NCI-H2081 treated with DMSO at 0.1 percent for 48 hours (cell line): ENCODE measurements at places on chromosomes 2 and 18.

DNA sequence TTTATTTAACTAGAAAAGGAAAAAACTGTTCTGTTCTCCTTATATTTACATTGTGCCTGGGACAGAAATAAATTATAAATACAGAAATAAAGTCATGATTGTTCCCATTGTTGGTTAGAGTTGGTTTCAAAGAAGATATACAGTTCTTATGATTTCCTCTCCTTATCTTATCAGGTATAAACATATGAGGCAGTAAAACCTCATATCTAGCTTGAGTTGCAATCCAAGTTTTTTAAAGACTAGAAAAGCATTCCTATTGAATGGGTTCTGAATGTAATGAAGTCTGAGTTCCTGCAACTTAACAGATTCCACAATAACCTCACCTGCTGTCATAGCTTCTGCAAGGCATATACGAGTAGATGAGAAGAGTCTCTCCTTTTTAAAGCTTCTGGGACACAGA is 114.7 kb upstream of the CAVIN2 start:
- DNase-seq: no peak

DNA sequence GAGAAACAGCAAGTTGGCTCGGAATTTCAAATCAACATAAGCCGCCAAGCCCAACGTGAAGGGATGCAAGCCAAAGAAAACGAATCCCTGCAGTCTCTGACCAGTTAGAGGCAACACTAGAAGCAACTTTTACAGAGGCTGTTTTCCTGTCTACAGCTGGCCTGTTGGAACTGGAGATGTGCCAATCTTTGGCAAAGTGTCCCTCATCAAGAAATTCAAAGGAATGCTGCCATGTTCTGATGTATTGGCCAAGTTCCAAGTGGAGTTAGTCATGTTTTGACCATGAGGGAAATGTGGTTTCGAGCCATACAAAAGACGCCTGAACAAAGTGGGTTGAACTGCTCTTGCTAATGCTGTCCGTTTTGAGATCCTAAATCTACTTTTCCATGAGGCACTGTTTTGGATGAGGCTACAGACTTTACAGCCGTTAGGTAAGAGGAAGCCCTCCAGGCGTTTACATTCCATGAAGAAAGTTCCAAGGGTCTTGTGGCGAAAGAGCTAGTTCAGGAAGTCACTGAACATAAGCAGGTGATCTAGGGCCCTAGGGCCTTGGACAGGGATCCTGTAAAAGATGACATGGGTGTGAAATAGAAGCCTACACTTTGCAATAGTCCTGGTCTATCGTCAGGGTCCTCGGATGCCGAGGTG is 140.7 kb upstream of the PXDN start:
- no peak for DNase-seq

- DNase-seq: no peak
Observed at GRCh38 chr2:9629222-9630116, 1.3 kb downstream of the YWHAQ start.

DNA sequence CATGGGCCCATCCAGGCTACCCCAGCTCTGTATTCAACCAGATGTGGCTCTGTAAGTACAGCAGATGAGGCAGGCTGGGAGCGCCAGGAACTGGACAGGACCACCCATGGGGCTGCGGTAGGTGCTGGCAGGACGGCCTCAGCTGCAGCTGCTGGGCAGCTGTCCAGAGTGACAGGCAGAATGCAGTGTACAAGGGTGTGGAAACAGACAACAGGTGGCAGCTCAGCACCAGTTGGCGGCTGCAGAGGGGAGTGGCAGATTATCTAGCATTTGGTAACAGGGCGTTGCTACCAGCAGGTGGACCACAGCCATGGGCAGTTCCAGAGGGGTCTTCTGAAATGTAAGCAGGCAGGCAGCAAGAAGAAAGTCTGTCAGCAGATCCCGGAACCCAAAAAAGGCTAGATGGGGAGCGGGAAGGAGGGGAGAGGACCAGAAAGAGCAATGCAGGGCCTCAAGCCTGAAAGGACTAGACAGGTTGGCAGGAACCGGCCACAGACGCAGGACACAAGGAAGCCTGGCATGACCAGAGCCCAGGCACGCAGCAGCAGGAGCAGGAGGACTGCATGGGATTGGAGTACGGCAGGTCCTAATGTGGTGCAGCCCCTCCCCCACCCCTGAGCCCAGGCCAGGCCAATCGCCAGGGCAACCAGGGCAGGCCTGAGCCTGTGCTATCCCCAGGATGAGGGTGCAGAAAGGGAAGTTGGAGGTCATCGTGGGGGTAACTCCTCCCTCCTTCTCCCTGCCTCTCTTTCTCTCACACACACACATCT is 24.7 kb downstream of the PKDCC start:
- no peak for DNase-seq

DNA sequence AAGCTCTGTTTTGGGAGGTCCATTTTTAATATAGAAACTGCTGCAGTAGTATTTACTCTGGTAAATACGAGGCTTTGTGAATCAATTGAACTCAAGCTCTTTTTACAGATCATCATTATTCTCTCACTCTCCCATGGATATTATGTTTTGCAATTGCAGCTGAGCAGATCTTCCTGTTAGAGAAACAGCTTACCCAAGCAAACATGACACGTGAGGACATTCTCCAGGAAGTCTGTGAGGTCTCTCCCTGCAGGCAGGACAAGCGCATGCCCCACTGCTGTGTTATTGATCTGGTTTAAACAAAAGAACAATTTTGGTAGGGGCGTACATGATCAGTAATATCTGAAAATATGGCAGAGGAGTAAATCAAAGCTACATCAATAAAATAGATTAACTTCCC is 72.1 kb downstream of the COL6A3 start:
- no peak for DNase-seq

- DNase-seq: no peak
Observed at GRCh38 chr2:43541165-43541564, 54.7 kb downstream of the THADA start.

- peak; percentile 71 for DNase-seq
Observed at GRCh38 chr2:176553685-176554100, 284.5 kb downstream of the MTX2 start.

GRCh38 chr18:25724121-25724520 is 366.3 kb downstream of the SS18 start:
- DNase-seq: no peak

DNA sequence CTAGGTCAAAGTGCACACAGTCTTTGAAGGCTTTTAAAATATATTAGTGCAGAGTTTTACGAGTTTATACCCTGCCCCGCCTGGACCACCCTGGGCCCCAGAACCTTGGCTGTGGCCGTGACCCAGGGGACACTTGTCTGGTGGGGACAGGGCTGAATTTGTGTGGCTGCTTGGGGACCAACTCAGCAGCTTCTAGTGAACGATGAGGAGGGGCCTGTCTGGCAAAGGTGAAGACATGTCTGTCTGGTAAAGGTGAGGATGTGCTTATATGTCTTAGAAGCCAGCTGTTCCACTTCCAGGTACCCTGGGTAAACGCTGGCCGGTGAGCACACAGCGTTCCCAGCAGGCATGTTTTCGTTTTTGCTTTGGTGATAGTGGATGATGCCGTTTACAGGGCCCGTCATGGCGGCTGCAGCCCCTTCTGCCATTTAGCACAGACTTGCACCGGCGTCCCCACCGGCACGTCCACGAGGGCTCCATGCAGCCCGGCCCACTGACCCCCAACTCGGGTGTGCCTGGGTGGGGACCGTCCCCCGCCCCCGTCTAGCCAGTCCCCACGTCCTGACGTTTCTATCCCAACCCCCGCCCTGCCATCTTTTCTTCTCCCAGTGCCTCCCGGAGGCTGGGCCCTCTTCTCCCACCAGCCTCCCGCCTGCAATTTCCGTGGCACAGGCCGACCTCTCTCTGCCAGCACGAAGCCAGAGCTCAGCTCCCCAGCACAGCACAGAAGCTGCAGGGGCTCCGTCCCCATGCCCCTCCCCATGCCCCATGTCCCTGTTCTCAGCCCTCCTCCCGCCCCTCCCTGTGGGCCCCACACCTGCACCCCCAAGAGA is 67.8 kb downstream of the SLC66A2 start:
- no peak for DNase-seq

DNA sequence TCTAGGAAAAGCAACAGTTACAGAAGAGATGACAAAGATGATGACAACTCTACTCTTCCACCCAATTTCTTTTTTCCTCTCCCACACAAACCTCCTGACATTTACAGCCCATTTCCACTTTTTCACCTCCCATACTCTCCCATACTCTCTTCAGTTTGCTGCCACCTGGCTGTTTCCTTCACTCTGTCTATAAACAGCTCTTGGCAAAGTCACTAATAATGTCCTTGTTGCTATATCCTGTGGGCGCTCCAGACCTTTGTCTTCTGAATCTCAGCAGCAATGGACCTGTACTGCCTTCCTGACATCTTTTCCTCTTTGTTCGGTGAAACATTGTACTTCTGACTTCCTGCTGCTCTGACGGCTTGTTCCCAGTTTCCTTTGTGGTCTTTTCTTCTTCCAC is 60.7 kb upstream of the CAVIN2 start:
- DNase-seq: no peak
